ENCODE measurements at places on chromosomes 16 and 17.

GRCh38 chr16:86073103-86073625, 174.2 kb downstream of the IRF8 start:
- DNase-seq: no peak

DNA sequence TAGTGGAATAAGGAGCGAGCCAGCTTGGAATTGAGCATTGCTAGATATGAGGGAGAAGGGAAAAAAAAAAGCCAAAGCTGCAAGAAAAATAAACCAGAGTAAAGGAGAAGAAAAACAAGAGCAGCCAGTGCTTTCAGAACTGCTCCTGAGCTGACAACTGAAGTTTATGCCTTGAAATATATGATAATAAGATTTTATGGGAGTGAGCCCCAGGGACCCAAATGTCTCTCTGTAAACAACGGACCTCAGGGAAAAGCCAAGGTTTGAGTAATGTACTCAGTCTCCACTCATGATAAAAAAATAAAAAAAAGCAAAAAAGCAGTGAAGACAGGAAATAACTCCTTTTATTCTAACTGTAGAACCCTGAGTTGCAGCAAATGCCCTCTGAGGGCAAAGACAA, 132.6 kb downstream of the SNX11 start:
- no peak for DNase-seq

DNA sequence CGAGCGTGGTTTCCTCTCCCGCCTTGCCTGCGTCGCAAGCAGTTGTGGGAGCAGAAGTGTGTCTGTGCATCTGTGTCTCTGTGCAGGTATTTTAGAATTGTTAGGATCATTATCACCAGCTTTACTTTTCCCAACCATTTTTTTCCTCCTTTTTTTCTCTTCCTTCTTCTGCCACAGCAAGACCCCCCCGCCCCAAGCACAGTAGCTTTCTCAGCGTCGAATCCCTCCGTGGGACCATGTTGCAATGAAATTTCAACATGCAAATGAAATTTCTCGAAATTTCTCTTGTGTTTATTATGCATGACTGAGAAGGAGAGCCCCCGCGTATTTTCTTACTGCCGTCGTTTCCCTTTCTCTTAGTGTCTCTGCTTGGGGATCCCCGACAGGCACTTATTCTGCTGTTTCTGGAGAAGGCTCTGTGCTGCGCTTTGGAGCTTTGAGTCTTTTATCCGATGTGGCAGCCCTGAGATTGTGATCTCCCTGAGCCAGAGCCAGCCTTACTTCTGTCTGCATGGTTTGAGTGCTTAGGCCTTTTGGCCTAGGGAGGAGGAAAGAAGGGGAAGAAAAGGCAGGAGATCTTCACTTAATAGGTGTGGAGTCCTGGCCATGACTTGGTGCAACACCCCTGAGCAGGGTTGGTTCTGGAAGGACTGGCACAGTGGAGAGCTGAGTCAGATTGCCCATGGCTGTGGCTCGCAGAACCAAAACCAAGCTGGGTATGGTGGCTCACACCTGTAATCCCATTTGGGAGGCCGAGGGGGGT, 5.0 kb downstream of the ARMC7 start:
- DNase-seq: no peak

DNA sequence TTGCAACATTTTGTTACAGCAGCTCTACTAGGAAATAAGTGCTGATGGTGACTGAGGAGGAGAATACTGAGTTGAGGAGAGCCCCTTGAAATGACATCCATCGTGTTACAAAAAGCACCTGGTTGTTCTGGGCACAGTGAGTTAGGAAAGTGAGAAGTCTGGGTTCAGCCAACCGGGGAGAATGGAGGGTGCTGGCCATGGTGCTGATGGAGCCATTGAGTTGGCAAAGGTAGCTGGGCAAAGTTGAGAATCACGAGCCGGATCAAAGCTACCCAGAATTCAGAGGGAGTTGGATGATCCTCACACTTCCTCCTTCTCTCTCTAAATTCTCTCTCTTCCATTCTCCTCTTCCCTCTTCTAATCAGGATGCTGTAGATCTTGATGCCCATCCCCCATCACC, 35.0 kb upstream of the ASIC2 start:
- DNase-seq: no peak

- no peak for DNase-seq
These were observed 56.7 kb downstream of the CCDC42 start for GRCh38 chr17:8687737-8688466.

GRCh38 chr16:85436207-85436606, 176.9 kb upstream of the GSE1 start:
- DNase-seq: no peak

- DNase-seq: no peak
These were observed 139.4 kb upstream of the ERCC4 start for GRCh38 chr16:13780406-13781168.

DNA sequence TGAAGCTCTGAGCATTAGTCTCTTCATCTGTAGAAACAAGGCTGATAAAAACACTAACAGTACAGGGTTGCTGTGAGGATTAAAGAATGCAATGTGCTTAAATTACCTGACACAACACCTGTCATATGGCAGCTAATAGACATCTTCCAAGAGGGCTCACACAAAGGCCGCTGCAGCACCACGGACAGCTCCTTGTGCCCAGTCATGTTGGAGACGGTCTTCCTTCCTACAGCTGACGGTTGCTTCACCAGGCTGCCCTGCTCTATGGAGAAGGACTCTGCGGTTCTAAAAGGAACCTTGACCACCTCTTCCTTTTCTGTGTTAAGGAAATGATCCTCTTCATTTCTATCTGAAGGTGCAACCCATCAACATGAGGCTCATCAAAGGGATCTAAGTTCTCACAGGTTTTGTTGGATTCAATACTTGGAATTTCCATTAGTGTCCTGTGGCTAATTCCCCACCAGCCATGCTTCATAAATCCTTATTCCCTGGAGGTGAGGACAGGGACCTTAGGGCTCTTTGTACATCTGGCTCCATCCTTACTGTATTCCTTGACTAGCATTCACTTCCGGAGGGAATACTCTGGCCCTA, 138.9 kb upstream of the CES5A start:
- peak; percentile 6 for DNase-seq

DNA sequence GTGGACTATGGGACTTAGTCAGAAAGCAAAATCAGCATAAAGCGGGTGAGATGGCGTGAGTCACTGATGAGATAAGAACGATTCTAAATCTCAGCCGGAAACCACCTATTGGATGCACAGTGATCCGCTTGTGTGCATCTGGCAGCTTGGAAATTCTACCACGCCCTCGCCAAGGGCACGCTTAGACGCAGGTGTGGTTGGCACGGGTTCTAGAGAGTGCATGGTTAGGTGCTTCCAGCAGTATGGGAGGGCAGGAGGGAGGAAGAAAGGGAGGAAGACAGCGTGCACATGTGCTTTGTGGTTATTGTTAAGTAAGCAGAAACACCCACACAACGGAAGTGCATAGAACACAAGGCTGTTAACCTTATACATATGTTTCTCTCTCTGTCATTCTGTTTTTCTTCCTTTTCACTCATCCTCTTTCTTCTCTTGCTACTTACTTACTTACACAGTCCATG, 374.0 kb upstream of the ASIC2 start:
- DNase-seq: no peak

DNA sequence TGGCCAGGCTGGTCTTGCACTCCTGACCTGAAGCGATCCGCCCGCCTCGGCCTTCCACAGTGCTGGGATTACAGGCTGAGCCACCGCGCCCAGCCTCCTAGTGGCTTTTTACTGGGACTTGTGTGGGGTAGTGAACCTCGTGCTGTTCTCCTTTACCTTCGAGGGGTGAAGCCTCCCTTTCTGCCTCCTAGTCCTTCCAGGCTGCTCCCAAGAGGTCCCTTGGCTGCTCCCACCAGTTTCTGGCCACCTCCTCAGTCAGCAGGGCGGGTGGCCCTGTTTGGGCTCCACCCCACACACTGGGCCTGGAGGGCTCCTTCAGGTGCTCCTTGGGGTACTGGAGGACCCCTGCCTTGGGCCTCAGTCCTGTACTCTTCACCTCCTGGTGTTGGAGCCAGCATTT, 70.9 kb upstream of the ZNF750 start:
- no peak for DNase-seq

DNA sequence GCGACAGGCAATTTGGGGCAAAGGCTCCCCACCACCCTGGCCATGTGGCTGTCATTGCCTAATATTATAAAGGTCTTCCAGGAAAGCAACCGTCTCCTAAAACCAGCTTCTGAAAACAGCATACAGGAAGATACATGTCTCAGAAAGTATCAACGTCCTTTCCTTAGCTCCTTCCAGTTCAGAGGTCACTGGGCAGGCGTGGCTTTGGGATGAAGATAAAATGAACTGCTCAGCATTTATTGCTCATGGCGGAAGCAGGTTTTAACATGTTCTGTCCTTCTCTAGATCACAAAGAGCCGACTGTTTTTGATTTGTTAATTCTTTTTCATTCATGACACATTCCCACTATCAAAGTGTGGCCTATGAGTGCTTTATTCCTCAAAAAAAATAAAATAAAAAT, 8.0 kb downstream of the CFAP20 start:
- no peak for DNase-seq

- no peak for DNase-seq
These were observed 825.4 kb downstream of the KCNJ18 start for GRCh38 chr17:22517716-22518115.

- DNase-seq: no peak
These were observed 138.4 kb upstream of the CIBAR2 start for GRCh38 chr16:85250609-85251223.

- DNase-seq: no peak
These were observed 15.7 kb upstream of the MTSS2 start for GRCh38 chr16:70701596-70701995.

DNA sequence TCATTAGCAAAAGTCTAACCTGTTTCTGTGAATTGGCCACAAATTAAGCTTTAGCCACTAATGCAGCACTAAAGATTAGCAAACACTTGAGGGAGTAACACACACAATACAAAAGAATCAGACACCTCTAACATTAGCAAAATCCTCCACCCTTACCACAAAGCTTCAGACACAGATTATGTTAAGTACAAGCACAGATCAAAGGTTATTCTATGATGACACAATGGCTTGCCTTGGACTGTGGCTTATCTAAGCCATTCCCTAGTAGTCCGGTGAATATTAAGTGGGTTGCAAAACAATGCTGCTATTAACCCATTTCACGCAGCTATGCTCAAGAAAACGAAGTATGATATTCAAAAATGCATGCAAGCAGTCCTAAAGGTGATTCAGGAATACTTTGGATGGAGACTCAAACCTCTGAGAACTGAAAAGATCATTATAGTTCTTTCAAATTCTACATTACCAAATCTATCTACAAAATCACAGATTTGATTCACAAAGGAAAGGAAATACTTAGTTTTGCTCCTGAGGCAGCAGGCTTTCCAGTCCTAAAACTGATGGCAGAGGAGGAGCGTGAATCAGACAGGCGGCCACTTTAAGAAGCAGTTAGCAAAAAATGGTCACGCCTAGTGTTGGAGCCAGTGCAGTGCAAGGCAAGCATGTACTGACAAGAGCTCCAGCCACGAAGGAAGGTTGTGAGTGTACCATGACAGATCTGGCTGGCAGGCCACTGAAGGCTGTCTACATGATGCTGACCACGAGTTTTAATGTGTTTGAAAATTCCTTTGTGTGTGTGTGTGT, 67.2 kb downstream of the PARN start:
- DNase-seq: peak; percentile 64

- no peak for DNase-seq
These were observed 10.8 kb upstream of the RASD1 start for GRCh38 chr17:17506893-17507464.

DNA sequence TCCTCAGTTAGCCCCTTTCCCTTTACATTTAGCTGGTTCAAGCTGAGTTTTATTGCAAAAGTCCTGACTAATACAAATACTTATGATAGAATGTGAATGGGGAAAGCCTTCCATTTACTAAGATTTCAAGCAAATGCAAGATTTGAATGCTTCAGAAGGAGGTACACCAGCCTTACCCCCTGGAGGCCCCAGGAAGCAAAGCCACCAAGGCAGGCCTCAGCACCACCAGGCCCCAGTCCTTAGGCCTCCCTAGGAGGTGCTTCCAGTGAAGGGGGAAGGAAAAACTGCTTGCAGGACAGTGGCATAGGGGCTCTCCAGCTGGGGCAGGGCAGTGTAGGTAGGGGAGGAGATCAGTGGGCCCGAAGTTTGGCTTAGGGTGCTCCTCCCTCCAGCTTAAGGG, 7.3 kb upstream of the PRPSAP2 start:
- no peak for DNase-seq

DNA sequence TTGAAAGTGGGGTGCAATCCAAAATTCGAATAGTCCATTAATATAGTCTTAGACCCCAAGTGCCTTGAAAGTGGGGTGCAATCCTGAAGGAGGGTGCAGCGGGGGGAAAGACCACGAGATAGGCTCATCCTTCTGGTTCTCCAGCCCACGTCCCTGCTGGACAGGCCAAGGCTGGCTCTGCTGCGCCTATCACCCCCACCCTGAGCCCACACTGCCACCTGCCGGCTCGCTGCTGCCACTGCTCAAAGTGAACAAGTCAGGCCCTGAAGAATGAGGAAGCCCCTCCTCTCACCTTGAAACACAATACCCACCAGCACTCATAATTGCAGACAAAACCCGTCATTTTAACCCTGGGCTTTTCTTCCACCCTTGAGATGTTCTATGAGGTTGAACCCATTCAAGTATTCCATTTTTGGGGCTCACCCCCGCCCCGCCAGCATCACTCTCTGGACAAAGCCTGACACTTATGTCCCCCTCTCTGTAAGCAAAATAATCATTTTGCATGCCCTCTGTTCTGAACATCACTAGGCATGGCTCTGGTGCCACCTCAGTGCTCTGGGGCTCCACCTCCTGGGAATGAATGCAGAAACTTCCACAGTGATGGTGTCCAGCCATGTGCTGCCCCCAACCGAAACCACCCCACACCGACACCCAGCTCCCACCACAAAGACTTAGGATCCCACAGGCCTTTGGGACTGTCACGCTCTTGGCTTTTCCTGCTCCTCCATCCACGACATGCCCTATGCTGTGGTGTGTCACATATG, 56.8 kb downstream of the BEAN1 start:
- DNase-seq: peak; percentile 83

DNA sequence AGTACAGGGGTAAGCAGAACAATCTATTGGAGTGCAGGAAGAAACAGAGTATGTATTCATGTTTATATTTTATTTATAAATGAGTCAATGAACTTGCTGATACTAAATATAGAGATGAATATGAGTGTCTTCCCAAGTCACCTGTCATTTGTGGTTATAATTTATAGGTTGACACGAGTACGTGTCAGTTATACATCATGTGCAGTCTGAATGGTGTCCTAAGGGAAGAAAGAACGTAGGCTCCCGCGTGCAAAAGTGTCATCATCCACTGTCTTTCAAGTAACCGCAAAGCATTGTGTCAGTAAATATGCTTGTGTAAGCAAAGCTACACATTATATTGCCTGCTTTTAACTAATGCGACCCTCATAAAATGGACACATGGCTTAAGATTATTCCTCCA, 786.1 kb downstream of the KCNJ2 start:
- DNase-seq: no peak
